ENCODE measurements at places on chromosomes 2 and 18.

DNA sequence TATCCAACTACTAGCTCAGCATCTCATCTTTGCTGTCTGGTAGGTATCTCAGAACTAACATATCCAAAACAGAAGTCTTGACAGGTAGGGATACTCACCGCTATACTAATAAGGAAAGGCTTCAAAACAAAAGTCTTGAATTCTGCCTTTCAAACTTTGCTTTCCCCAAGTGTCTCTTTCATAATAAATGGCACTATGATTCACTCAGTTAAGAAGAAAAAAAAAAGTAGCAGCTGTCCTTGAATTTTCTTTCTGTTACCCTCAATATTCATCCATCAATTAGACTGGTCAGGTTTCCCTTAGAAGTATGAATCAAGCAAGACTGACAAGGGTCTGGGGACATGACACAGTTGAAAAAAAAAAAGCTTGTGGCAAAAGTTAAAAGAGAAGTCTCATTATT, 175.1 kb downstream of the GULP1 start:
- DNase-seq = no peak

GRCh38 chr2:69744456-69744855, 2.5 kb downstream of the ANXA4 start:
- no peak for DNase-seq

GRCh38 chr18:45137087-45137419, 456.4 kb downstream of the SETBP1 start:
- no peak for DNase-seq

- DNase-seq = no peak
These were observed 189.7 kb downstream of the ADCYAP1 start for GRCh38 chr18:1094409-1094808.

DNA sequence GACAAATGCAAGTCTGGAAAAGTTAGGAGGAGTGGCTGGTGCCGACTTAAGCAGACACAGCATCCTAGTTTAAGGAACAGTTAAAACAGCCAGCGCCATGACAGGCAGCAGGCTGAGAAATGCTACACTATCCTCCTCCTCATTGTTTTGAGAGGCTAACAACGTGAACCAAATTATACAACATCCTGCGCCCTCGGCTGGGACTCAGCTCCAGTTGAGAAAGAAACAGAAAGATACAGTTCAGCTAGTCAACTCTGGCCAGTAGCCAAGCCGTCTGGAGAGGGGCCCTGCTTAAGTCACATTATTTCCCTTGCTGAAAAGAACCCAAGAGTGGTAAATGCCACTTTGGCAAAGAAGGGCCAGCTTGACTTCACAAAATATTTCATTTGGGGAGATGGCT, 90.2 kb downstream of the BCL11A start:
- DNase-seq = no peak

GRCh38 chr2:120866483-120867140, 130.9 kb downstream of the GLI2 start:
- DNase-seq = no peak

DNA sequence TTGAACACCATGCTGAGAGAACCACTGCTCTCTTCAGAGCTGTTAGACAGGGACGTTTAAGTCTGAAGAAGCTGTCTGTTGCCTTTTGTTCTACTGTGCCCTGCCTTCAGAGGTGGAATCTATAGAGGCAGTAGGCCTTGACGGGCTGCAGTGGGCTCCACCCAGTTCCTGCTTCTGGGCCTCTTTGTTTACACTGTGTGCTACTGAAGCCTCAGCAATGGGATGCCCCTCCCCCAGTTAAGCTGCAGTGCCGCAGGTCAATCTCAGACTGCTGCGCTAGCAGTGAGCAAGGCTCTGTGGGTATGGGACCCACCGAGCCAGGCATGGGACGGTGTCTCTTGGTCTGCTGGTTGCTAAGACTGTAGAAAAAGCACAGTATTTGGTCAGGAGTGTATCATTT, 162.3 kb upstream of the NXPH2 start:
- no peak for DNase-seq
